ENCODE measurements at places on chromosomes 12 and 14.

- DNase-seq, result no peak
Measured at GRCh38 chr12:79162147-79162772, 297.7 kb downstream of the SYT1 start.

DNA sequence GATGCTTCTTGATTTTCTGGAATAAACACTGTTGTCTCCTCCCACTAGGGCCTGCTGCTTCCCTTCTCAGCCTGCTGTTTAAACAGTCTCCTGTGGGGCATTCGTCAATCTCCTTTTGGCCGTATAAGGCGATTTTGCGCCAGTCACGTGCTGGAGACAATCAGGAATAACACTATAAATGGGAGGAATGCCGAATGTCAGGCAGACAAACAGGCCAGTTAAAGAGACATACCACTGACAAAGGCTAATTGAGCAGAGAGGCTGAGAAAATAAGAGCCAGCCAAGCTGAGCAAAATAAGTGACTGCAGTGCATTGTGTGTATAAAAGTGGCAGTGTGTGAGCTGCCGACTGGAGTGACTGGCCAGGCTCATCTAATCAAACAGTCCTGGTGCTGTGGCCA, 23.3 kb downstream of the DMAC2L start:
- no peak for DNase-seq

GRCh38 chr12:124490584-124491305, 76.7 kb downstream of the NCOR2 start:
- no peak for DNase-seq

GRCh38 chr14:90452366-90452765, 55.5 kb downstream of the CALM1 start:
- no peak for DNase-seq

DNA sequence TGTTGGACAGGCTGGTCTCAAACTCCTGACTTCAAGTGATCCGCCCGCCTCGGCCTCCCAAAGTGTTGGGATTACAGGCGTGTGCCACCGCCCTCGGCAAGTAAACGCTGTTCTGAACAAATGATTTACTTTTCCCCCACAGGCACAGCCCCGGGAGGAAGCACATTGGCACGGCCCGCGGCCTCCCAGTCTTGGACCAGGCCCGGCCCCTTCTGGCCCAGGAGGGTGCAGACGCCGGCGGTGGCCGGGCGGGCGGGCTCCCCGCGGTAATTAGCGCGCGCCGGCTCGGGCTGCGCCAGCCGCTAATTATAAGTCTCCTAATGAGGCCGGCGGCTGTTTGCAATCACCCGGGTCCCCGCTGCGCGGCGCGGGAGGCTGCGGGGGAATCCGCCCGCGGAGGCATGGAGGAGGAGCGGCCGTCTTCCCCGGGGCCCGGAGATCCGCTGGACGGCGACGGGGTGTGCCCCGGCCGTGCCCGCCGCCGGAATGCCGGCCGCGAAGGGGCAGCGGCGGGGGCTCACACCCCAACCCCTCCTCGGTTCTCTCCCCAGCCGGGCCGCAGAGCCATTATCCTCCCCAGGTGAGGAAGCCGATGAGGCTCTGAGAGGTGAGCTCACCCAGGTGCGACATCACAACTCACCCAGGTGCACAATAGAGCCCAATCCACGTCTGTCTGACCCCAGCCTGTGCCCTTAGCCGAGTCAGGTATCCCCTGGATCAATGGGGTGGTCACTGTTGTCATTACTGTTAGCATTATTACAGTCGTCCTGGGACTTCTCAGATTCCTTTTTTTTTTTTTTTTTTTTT, 3.3 kb upstream of the POP5 start:
- no peak for DNase-seq

- peak; percentile 93 for DNase-seq
Measured at GRCh38 chr12:114848666-114849065, 164.7 kb upstream of the TBX3 start.

GRCh38 chr14:94681300-94682060, 69.3 kb downstream of the SERPINA3 start:
- no peak for DNase-seq

- DNase-seq, result no peak
Measured at GRCh38 chr12:99436584-99436983, 211.0 kb upstream of the GARIN6 start.

GRCh38 chr12:89350630-89351488, 1.4 kb downstream of the DUSP6 start:
- no peak for DNase-seq

DNA sequence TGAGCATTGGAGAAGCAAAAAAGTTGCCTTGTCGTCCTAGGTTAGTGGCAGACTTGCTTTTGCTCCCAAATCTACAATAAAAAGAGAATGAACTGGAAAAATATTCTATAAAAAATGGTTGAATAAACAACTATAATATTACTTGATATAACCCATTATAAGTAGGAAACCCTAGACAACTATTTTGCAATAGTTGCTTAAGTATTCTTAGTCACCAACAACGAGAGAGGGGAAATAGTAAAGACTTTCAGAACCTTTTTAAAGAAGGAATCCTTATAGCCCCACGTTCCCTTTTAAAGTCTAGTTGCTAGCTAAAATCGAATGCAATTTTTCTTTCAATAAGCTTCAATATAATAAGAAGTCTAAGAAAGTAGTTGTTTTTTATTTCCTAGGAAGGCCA, 17.5 kb downstream of the AQP6 start:
- no peak for DNase-seq

DNA sequence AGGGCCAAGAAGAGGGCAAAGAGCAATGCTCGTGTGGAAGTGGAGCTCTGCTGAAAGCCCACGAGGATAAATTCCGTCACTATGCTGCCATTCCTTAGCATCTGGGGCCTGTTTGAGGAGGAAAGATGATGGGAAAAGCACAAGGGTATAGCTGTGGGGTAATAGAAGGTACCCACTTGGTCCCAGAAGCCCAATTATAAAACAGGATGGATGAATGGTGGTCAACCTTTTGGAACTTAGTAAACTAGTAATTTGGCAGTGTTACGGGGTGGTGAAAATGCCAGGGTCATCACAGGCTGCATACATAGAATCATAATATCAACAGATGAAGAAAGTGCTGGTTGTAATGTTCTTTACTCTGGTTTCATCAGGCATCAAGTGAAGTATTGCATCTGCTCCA, at the start of gene OR10AD1:
Gene OR10AD1, minus strand, starts transcription at position 101 of the 400 bp plus-strand sequence. Its CDS starts 0 bp downstream, at position 101.
- DNase-seq, result no peak

DNA sequence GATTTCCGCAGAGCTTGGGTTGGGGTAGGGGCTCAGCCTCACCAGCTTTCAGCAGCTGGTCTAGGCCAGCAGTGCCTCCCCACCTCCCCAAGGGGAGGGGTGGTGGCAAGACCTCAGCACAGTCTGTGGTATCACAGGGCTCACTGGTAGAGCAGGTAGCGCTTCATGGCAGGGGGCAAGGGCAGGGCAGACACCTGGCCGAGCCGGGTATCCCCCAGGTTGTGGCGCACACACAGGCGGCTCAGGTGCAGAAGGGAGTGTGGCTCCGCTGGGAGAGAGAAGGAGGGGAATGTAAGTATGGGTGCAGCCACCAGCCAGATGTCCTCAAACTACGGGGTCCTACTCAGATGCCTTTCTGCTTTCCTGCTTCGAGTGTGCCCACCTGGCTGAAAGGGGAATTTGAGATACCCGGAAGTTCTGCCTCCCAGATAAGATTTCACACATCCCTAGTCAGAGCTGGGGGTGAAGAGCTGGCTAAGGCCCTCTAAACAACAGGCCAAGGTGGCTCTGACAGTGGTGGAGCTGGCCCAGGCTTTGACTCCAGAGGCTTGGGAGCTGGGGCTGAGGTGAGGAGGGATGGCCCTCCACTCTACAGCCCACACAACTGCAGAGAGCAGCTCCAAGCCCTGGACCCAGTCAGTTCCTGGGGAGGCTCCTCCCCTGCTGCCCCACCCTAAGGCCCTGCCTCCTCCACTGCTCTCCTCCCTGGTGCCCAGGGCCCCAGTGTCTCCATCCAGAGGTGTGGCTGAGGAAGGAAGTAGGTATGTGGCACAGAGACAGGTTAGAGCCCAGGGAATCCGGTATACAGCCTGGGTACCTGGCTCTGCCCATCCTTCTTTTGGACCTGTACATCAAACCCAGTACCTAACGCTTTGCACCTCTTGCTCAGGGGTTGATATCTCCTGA, 1.8 kb downstream of the SPSB2 start:
- DNase-seq, result no peak

- DNase-seq, result no peak
Measured at GRCh38 chr14:100237735-100238418, 1.1 kb upstream of the YY1 start.

DNA sequence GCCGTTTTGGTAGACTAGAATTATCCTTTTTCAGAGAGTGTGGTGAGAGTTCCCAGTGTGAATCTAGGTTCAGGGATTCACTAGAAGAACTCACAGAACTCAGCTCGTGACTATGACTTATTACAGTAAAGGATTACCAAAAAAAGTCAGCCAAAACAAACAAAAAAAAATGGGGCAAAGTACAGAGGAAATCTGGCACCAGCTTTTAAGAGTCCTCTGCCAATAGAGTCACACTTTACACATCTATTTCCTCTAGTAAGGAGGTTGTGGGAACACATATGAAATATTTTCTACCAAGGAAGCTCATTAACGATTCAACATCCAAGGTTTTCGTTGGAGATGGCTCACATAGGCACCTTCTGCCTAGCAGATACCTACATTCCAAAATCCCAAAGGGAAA, 28.2 kb downstream of the TSPAN19 start:
- peak; percentile 4 for DNase-seq

- DNase-seq, result no peak
Measured at GRCh38 chr14:30240685-30241084, 313.0 kb upstream of the PRKD1 start.

DNA sequence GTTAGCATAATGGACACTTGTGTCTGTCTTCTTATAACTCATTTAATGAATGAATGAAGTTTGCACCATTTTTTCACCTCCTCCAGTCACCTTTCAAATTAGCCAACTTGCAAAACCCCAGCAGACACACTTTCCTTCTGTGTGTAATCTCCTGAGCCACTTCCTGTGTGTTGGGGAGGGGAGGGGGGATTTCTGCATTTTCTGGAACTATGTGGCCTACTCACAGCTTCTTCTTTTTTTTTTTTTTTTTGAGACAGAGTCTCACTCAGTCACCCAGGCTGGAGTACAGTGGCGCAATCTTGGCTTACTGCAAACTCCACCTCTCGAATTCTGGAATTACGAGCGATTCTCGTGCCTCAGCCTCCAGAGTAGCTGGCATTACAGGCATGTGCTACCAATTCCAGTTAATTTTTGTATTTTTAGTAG, 4.1 kb upstream of the SERPINA1 start:
- DNase-seq, result no peak
